Stimulated activated CD8-positive, alpha-beta memory T cell treated with anti-CD3 and anti-CD28 coated beads, Interleukin-2, amount 100 ng/mL, for 48 hours (primary cell): ENCODE measurements at places on chromosomes 16 and 17.

DNA sequence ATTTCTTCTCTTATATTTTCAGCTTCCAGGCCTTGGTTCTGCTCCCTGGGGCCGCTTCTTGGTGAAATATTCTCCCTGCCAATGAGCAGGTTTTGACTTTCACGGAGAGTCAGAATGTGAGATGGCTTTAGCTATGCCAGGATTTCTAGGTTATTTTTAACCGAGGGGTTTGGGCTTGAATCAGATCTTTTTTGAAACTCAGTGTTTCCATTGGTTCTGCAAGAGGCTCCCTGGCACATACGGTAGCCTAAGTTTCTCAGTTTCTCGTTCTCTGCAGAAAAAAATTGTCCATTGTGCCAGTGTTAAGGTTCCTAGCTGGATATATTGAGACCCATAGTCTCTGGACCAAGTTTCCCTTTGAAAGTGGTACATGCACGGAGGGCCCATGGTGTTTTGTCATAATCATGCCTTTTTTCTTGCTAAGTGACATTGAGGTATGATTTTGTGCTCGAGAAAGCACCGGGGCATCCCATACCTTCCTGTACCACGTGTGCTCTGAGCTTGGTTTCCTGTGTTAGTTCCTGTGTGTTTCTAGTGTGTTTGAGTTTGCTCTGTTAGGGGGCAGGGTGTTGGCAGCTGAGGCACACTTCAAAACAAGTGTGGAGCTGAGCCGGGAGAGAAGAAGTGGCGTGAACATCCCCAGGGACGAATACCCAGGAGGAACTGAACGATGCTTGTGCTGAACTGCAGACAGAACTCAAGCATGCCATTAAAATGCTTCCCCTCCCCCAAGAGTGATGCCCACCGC, 127.2 kb downstream of the HS3ST3B1 start:
- DNase-seq = peak; percentile 19

- DNase-seq = no peak
Measured at GRCh38 chr17:7435676-7436555, 681 bp downstream of the TMEM102 start.

DNA sequence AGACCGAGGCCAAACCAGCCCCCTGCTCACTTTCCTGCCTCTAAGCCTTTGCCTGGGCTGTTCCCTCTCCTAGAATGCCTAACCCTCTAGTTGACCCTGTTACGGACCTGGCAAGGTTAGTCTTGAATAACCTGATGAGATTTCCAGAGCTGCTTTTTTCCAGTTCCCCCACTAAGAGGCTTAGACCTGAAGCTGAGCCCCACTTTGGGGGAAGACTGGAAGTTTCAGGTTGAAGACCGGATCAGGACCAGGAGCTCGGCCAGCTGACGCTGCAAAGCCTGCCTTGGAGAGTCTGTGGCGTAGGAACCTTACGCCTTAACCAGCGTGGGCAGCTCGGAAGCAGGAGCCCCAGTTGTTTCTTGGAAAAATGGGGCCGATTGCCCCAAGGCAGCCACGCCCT, 129.8 kb downstream of the OR1D5 start:
- DNase-seq = no peak

DNA sequence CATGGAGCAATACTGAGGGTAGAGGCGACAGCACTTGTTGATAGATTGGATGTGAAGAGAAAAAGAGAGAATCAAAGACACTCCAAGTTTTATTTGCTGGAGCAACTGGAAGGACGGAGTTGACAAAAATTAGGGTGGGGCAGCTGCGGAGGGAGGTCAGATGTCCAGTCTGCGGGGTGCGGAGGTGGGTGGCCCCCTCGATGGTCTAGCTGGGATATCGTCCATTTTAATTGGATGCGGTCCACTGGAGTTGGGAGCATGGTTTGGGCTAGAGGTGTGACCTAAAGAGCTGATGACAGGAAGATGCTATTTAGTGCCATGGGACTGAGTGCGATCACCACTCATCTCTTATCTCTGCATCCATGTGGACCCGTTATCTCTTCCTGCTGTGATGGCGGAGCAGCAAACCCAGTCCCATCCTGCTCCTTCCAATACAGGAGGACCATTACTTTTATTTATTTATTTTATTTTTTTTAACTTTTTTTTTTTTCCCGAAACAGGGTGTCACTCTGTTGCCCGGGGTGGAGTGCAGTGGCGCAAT, 48.3 kb upstream of the CBX4 start:
- DNase-seq = no peak

DNA sequence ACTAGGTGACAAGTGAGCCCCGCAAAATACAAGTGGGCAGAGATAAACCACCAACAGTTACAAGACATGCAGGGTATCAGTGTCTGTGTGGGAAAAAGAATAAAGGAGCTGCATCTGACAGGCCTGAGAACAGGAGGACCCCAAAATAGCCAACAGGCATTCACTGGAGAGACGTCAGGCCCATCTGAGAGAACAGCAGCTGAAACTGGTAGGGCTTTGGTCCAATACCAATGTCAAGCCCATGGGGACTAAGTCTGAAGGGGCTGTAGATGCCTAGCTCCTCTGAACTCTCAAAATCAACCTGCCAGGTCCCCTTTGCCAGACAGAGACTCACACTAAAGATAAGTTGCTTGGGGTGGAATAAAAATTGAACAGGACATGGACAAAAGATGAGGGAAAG, 30.5 kb upstream of the TANC2 start:
- DNase-seq = no peak

DNA sequence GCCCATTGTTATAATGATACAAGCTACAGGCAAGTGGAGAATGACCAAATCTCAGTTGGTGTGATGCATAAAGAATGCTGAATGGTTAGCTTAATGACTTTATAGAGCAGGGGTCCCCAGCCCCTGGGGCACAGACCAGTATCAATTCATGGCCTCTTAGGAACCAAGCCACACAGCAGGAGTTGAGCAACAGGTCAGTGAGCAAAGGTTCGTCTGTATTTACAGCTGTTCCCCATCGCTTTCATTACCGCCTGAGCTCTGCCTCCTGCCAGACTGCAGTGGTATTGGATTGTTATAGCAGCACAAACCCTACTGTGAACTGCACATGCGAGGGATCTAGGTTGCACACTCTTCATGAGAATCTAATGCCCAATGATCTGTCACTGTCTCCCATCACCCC, 114.0 kb upstream of the ZFHX3 start:
- DNase-seq = no peak

DNA sequence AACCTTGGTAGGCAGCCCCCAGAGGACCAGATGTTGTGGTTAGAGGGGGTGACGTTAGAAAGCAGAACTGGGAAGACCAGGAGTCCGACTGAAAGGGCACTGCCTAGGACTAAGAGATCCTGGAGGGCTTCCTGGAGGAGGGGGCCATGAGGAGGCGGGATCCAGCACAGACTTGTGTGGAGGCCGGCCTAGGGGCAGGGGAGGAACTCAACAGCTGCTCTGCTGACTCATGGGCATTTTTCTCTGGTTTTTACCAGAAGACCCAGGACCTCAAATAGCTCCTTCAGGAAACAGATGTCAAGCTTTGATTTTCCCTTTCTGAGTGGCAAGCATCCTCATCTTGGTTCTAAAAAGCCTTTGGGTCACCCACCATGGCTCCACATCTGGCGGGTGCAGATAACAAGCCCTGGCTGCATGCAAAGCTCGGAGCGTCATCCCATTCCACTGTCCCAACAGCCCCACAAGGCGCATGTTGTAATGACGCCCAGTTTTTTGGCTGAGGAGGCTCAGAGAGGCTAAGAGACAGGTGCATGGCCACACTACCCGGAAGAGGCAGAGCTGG, 29.0 kb downstream of the IL21R start:
- DNase-seq = no peak

DNA sequence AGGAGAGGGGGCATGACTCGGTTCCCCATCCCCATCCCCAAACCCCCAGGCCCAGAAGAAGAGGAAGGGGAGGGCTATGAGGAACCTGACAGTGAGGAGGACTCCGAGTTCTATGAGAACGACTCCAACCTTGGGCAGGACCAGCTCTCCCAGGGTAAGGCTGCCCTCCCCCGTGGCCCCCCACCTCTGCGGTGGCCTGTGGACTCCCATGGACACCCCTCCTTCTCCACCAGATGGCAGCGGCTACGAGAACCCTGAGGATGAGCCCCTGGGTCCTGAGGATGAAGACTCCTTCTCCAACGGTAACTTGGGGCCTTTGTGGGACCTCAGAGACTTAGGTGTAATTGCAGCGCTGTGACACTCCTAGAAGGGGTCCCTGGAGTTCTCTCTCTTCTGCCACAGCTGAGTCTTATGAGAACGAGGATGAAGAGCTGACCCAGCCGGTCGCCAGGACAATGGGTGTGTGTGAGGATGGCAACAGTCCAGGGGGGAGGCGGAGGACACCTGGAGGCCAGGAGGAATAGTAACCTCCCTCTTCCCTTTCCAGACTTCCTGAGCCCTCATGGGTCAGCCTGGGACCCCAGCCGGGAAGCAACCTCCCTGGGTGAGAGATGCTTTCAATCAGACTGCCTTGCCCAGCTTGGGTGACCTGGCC, 5.6 kb downstream of the CD19 start:
- DNase-seq = no peak

GRCh38 chr16:67093098-67093726, 16.5 kb upstream of the PHAF1 start:
- no peak for DNase-seq

DNA sequence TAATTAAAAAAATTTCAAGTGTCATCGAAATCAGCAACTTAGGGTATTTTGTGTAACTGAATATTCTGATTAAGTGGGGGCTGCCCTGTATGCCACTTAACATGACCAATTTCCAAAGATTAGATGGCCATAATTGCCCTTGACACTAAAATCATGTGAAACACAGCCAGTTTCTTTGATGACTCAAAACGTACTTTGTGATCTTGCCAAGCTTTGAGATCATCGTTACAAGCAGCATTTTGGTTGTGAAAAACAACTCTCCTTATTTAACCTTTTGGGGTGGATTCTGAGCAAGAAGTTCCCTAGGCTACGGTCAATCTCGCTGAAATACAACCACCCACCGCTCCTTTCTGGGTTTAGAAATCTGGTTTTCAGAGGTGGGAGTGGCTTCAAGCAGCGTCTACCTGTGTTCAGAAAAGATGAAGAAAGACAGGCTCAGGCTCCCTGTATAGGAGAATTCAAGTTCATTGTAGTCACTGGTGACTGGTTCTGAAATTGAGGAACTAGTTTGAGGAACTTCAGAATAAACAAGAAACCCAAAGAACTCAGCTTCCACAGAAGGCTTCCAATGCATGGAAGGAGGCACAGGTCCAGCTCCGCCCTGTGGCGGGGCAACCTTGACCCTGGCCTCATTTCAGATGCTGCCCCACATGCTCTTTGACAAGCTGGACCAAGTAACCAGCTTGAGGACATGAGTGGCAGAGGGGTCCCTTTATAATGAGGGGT, 9.4 kb downstream of the MAP3K14 start:
- DNase-seq = no peak

DNA sequence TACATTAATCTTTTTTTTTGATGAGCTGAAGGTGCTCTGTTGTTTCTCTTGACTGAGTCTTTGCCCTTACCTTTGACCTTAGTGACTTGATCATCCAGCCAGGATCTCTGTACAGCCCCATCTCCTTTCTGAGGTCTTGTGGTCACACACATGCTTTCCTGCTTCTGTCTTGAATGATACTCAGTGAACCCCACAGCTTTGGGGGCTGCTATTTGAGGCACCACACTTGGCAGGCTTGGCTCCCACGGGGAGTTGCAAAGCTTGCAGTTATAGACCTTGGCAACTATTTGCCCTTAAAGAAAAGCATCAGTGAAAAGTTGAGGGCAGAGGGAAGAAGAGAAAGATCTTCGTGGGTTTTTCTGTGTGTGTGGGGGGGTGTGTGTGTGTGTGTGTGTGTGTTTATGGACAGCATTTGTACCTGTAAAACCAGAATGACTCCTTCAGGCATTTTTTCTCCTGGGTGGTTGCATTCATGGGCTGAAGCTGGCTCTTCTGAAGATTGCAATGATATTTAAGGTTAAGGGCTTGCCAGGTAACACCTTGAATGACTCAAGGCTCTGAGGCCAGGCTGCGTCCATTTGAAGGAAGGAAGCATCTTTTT, 101.6 kb downstream of the MSI2 start:
- no peak for DNase-seq

GRCh38 chr17:82061047-82061925, 4.3 kb downstream of the DUS1L start:
- no peak for DNase-seq

GRCh38 chr17:73292031-73292531, 19.7 kb downstream of the CDC42EP4 start:
- DNase-seq = no peak

DNA sequence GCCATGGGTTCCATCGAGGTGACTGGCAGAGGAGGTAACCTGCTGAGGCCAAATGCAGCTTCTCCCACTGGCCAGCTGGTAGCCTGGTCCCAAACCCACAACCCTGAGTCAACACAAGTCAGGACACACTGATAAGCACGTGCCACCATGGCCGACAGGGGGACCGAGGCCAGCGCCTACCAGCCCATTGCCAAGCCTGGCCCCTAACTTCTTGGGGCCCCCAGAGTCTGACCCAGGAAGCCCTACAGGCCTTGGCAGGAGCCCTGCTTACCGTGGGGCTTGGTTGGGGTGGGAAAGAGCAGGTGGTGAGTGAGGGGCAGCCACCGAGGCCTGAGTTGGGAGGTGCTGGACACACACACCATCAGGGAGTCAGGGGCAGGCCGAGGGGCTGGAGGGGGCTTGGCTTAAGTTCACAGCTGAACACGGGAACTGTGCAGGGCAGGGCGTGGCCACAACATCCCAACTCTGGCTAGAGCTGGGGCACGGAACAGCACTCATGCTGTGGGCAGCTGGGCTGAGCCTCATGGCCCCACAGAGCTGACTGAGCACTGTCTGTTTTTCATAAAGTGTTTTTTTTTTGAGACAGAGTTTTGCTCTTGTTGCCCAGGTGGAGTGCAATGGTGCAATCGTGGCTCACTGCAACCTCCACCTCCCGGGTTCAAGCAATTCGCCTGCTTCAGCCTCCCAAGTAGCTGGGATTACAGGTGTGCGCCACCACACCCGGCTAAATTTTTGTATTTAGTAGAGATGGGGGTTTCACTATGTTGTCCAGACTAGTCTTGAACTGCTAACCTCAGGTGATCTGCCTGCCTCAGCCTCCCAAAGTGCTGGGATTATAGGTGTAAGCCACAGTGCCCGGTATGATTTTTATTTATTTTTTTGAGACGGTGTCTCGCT, 5.5 kb downstream of the MRPL28 start:
- DNase-seq = no peak

DNA sequence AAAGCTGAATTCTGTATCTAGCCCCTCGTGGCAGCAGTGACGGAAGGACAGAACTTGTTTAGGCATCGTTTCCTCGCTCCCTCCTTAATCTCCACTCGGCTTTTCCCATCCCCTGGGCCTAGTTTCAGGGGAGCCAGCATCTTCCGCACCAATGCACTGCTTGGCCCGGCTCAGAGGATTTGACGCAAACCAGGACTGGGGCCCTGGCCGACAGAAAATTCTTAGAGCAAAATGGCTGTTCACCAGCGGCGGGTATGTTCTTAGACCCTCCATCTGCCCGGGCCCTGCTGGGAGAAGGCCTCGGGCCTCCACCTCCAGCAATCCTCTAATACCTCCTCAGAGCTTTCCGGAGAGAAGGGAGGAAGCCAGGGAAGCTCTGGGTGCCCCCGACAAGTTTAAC, 54.6 kb downstream of the TBC1D16 start:
- DNase-seq = no peak

GRCh38 chr16:69880640-69881133, 70.4 kb upstream of the CLEC18A start:
- DNase-seq = no peak
